ENCODE measurements at places on chromosomes 1 and 21.
A peak's percentile ranks its signal among the peaks of the same experiment; 100 is the strongest.

DNA sequence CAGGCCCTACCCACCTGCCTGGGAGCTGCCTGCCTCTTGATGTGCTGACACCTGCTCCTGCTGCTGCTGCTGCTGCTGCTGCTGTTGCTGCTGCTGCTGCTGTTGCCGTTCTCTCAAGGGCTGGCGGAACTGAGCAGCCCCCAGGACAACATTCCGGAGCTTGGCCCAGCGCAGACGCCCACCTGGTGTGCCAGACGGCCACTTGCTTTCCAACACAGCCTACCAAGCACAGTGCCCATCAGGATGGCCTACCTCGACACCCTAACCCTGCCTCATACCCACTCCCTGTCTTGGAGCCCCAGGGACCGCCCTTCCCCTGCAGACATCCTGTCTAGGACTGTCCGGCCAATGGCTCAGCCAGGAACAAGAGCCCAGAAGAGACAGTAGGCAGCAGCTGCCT lies 11.8 kb downstream of the DENND4B start:
- DNase-seq = no peak

GRCh38 chr21:45252448-45252925 lies 35.2 kb downstream of the POFUT2 start:
- no peak for DNase-seq

- DNase-seq = no peak
Measured at GRCh38 chr1:23745515-23745914, 2.2 kb downstream of the ELOA start.

DNA sequence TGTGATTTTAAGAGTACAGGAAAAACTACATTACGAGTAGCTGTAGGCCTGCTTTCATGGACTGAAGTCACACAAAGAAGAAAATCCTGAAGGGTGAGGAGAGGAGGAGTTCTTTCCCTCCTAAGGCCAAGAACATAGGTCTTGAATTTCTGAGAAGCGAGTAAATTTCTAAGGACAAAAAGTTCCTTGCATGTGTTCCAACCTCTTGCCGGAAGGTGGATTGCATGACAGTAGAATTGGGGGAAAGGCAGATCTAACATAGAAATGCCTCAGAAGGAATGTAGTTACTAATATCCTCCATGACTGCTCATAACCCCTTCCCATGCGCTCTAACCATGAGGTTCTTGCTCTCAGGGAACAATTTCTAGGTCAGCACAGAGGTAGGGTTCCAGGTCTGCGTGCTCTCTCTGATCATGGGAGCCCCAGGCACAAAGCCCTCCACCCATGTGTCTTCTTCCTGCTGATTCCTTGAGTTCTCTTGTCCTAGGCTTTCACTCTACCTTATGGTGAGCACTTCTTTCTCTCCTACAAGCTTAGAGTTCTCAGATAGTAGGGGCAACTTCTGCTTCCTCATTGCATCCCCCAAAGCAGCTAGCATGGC lies 13.7 kb downstream of the CD2 start:
- DNase-seq = no peak

DNA sequence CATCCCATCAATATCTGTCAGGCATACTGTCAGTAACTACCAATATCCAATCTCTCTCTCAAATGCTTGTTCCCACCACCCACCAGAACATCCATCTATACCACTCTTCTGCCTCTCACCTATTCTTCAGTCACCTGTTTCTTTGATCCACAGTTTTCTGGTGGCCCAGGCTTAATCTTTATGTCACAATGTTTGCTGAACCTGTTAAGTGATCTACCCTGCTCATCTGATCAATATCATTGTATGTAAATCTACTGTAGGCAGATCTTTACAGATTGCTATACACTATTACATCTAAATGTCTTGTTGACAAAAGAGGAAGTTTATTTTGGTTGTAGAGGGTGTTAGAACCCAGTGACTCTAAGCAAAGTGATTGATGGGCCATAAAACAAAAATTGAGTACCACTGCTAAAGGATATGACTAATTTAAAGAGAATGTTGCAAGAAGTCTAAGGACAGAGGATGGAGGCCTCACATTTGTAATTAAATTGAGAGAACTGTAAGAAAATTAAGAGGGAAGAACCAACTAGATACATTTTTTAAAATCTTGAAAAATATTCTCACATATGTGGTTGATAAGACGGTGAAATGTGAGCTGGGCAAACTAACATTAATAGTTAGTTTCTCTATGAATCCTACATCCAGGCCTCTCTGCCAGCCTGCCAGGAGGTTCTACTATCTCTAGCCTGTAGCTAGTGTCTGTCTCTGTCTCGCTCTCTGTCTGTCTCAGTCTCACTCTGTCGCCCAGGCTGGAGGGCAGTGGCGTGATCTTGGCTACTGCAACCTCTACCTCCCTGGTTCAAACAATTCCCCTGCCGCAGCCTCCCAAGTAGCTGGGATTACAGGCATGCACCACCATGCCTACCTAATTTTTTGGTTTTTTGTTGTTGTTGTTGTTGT lies 34.1 kb downstream of the EGLN1 start:
- DNase-seq = no peak

DNA sequence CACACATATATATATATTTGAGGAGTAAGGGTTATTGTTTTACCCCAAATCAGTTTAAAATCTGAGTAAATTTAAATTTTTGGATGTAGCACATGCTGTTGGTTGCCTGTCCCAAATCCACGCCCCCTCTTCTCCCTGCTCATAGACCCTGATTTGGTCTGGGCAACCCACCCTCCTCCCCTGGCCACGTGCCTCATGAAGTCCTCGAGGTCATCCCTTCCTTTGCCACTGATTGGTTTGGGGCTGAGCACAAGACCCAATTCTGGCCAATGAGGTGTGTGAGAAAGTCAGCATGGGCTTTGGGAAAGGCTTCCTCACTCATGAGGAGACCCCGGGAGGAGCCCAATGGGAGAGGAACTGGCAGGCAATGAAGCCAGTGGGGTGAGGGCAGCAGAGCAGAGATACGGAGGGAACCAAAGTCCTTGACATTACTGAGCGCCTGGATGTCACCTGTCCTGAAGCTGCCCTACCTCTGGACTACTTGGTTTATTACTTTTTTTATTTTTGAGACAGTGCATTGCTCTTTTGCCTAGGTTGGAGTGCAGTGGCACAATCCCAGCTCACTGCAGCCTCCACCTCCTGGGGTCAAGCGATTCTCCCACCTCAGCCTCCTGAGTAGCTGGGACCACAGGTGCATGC lies 31.3 kb upstream of the GPR157 start:
- no peak for DNase-seq

DNA sequence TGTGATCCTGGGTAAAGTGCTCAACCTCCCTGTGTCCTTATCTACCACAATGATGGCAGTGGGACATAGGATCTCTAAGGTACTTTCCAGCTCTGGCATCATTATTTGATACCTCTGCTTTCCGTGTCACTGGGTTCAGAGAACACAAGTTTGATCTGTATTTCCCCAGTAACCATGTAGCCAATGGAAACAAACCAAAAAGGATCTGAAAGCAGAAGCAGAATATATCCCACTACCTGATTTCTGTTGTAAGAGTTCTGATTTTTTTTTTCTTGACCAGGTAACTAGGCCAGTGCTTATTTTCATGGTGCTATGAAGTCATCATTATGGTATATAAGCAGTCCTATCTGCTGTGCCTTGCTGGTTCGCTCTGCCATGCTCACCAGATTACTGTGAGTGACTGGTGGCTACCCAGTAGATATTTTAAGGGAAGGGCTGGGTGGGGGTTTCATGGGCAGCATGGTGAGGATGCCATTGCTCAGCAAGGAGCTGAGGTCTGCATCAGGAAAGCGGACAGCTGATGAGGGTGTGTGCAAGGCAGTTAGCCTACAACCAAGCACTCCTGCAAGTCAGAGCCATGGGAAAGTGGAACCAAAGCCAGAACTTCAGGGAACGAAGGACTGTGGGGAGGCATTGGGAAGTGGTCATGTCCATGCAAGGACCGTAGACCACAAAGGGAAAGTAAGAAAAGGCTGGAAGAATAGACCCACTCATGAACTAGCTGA lies 104.9 kb upstream of the EDEM3 start:
- no peak for DNase-seq

GRCh38 chr1:101898137-101898536 lies 98.6 kb downstream of the OLFM3 start:
- DNase-seq = no peak

DNA sequence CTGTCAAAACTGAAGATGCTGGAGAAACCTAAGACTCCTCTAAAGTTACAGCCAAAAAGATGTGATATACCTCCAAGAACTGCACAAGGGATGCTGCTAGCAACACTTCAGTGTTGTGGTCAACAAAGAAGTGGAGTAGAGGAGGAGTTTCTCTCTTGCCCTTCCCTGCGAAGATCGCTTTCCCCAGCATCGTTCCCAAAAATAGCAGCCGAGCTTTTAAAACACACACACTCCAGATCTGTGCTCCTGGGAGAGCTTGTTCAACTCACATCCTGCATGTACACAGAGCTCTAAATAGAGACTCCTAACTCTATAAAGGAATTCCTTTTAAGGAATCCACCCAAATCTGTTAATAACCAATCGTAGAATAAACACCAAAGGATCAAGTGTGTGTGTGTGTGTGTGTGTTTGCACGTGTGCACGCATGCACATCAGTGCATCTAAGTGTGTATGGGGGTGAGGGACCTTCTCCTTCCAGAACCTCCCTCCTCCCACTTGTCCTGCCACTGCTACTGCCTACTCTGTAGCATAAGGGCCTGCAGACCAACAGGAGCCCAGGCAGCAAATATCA lies 58.5 kb downstream of the PSMG1 start:
- DNase-seq = no peak

- peak; percentile 21 for DNase-seq
Measured at GRCh38 chr1:62912028-62912638, 128.2 kb downstream of the ATG4C start.

DNA sequence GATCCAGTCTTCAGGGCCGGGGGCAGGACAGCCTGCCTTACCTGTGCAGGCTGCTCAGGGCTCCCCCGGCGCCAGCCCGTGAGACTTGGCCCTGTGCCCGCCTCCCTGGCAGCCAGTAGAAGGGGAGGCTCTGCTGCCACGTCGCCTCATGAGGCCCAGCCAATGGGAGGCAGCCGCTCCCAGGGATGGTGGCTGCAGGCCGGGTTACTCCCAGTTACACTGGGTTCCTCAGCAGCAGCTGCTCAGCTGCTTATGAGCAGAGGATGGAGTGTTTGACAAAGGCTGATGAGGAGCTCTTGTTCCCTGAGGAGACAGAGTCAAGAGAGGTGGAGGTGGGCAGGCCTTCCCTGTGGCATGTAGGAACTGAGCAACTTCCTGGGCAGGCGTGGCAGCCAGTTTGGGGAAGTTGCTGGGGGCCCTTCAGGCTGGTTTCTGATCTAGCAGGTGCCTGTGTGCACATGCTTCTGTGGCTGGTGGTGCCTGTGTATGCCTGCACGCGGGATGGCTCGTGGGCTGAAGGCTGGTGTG lies 5.5 kb downstream of the MFSD2A start:
- no peak for DNase-seq

GRCh38 chr1:203301331-203301668 lies 4.0 kb upstream of the BTG2 start:
- no peak for DNase-seq

DNA sequence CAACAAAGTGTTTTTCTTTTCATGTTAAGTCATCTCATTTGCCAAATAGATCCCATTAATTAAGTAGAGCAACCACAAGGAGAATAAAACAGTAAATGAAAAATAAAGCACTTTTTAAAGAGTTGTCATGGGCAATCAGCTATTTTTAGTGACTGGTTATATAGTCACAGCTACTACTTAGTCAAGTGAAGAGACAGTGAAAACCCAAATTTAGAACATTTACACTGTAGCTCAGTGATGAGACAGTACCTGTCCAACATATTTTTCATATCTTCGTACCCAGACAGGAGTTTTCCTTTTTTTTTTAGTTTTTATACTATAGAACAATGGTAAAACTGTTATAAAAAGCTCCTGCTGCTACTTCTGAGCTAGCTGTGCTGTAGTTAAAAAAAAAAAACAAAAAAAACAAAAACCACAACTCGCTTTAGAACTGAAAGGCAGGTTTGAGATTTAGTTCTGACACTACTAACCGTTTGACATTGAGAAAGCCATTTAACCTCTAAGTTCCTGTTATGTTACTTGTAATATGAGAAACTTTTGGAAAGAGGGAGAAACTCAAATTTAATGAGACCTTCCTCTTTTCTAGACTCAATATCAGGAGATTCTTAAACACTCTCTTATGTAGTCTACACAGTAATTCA lies 777.5 kb downstream of the ADGRL2 start:
- no peak for DNase-seq

DNA sequence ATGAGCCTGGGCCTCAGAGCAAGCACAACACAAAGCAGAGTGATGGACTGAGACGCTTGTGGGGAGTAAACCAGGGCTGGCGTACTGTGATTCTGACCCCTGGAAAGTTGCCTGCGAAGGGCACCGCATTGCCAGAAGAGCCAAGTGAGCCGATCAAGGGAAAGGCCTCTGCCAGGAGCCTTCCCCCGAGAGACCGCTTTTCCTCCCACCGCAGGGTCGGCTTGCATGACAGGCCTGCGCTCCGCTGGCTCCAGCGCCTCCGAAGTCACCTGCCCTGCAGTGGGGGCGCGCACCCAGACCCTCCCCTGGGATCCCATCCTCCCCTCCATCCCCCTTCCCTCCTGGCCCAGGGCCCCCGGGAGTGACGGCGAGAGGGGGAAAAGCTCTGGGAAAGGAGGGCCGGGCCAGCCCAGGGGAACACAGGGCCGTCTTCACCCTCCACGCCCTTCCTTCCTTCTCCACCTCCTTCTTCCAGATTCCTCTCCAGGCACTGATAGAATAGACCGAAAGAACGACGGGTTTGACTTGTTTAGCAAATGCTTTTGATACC lies 165.0 kb downstream of the TRIM33 start:
- DNase-seq = no peak

DNA sequence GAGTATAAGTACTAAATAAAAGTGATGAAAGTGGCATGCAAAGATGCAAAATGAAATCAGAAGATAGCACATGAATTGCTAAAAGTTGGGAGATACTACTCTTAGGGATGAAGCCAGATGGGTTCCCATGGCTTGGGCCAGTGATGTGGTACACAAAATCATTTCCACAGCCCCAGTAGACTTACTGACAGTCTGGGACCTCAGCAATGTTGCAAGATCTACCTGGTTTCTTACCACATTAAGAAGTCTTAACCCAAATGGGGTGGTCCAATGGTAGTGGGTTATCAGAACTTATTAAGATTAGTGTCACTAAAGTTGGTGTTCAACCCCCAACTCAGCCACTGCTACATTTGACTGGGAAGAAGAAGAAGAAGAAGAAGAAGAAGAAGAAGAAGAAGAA lies 227.7 kb upstream of the IRF2BP2 start:
- no peak for DNase-seq

DNA sequence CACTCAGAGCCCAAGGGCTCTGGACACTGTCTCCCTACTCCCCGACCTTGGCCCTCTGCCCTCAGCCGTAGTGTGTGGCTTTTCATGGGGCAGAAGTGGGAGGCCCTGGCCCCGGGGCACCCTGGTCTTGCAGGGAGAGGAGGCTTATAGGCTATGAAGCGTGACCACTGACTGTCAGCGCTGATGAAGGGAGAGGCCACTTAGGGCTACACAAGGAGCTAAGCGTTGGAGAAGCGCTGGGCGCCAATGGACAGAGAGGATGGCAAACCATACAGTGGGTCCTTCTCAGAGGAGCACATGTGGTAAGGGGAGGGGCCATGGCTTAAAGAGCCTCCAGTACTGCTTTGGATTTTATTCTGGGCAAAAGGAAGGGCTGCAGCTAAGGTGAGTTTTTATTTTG lies 7.9 kb downstream of the CRABP2 start:
- DNase-seq = no peak

GRCh38 chr1:170664093-170664827 lies at the start of gene PRRX1:
Gene PRRX1 (plus strand): TSS chr1:170664131. CDS start chr1:170664219, 88 bp downstream.
- no peak for DNase-seq

All from HAP-1 (cell line).